ENCODE measurements at places on chromosomes 2 and 18.
A peak's percentile ranks its signal among the peaks of the same experiment; 100 is the strongest.

GRCh38 chr2:3214065-3214464 lies 163.6 kb downstream of the EIPR1 start:
- no peak for DNase-seq

GRCh38 chr2:68466778-68467076 lies 367 bp downstream of the FBXO48 start:
- no peak for DNase-seq

GRCh38 chr2:145751629-145752028 lies 1231.7 kb upstream of the ZEB2 start:
- no peak for DNase-seq

DNA sequence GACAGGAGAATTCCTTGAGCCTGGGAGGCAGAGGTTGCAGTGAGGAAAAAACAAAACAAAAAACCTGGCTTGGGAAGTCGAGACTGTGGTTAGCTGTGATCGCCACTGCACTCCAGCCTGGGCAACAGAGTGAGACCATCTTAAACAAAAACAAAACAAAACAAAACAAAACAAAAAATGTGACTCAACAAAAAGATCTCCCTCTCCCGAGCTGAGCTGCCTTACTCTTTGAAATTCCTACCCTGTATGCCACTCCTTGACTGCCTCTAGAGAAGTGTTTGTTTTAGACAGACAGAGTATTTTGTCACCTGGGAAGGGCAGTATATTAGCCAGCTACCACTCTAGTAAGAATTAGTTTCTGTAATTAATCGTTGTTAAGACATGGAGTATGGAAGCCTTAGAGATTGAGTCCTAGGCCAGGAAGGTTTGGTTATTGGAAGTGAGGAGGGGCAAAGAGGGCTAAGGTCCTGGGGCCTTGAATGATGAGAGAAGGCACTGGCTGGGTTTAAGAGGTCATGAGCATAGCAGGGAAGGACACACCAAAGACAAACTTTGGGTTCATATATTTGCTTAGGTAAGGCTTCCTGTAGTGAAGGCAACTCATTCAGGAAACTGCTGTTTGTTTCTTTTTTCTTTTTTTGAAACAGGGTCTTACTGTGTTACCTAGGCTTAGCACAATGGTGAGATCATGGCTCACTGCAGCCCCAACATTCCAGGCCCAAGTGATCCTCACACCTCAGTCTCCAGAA lies 56.0 kb downstream of the HAUS1 start:
- DNase-seq: no peak

- no peak for DNase-seq
Measured at GRCh38 chr2:164954954-164955701, at the start of gene SLC38A11. TSS of gene SLC38A11 (minus strand) at chr2:164955525. CDS start at chr2:164955247, 278 bp downstream.

DNA sequence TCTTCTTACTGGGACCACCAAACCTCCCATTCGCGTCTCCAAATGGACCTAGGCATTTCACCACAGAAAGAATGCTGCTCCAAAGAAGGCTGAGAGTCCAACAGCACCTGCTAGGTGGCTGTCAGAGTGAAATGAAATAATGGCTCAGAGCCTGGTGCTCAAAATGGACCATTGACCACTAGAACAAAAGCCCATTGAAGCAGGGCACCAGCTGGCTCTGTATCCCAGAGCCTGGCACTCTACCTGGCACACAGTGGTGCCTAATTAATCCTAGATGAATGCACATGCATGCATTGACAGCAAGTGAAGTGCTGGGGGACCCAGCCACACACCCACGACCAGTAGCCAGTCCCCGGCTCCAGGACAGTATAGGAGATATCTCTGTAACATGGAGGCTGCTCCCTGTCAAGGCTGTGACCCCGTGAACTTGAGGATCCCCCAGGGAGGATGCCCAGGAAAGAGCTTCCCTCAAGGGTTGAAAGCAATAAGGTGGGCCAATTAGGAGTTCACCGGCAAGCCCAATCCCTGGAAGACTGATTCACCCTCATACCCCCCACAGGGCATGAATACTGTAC lies 261.3 kb downstream of the TNS1 start:
- DNase-seq: no peak

DNA sequence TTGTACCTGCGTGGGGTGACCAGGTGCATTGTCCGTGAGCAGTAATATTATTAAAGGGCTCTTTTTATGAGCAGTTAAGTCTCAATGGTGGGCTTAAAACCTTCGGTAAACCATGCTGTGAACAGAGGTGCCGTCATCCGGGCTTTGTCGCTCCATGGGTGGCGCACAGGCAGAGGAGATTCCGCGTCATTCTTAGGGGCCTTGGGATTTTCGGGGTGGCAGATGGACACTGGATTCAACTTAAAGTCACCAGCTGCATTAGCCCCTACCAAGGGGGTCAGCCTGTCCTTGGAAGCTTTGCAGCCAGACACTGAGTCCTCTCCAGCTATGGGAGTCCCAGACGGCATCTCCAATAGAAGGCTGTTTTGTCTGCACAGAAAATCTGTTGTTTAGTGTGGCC lies 107.7 kb downstream of the NFATC1 start:
- no peak for DNase-seq

GRCh38 chr2:218013289-218013688 lies 10.5 kb upstream of the TNS1 start:
- DNase-seq: no peak

DNA sequence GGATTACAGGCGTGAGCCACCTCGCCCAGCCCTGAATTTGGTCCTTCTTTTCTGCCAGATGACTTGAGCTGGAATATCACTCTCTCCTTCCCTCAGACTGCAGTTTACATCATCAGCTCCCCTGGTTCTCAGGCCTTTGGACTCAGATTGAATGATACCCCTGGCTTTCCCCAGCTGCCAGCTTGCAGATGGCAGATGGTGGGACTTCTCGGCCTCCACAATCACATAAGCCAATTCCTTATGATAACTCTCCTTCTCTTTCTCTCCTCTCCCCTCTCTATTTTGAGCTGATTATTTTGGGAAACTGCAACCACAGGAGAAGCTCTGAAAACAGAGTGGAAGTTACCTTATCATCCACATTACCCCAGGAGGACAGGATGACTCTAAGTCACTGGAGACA lies 33.4 kb upstream of the ATP8B1 start:
- DNase-seq: no peak

DNA sequence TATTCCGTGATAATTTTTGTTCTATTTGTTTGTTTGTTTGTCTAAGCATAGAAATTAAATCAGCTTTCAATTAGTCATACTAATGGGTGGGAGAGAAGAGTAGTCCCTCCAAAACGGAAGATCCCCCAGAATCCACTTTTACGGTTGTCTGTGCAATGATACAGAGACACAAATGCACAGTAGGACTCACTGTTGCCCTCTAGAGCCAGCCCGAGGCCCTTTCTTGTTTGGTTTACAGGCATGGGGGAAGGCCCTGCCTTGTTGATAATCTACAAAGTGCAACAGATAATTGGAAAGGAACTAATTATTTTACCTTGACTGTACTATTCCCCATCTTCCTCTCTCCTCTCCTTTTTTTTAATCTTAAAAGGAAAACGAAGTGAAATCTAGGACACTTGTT lies 121.1 kb downstream of the ACOXL start:
- peak; percentile 44 for DNase-seq

GRCh38 chr2:18788592-18788991 lies 199.2 kb upstream of the NT5C1B start:
- no peak for DNase-seq

DNA sequence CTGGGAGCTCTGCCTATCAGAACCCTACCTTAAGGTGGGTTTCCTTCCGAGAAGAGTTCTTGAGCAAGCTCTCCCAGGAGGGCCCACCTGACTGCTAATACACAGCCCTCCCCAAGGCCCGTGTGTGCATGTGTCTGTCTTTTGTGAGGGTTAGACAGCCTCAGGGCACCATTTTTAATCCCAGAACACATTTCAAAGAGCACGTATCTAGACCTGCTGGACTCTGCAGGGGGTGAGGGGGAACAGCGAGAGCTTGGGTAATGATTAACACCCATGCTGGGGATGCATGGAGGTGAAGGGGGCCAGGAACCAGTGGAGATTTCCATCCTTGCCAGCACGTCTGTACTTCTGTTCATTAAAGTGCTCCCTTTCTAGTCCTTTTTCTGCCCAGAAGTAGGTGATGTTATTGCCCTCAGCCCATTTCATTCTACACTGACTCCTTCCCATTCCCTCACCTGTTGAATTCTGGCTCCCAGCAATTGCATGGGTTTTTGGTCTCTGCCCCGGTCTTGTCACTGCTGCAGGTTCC lies 6.5 kb downstream of the TMEM37 start:
- no peak for DNase-seq

DNA sequence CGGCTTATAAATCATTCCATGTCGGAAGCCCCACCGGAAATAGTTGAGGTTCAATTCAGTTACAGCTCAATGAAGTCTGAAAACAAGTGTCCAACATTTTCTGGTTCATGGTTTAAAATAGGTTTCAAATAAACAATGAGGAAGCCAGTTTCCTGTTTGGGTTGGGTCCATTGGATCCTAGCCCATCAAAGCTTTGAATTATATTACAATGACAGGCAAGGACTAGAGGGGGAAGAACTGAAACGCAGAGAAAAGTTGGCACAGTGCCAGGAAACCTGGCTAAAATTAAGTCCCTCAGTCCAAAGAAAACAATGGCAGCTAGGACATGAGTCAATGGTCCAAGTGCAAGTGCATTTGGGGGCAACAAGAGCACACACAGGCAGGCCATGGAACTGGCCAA lies 32.0 kb downstream of the SLC14A1 start:
- no peak for DNase-seq

DNA sequence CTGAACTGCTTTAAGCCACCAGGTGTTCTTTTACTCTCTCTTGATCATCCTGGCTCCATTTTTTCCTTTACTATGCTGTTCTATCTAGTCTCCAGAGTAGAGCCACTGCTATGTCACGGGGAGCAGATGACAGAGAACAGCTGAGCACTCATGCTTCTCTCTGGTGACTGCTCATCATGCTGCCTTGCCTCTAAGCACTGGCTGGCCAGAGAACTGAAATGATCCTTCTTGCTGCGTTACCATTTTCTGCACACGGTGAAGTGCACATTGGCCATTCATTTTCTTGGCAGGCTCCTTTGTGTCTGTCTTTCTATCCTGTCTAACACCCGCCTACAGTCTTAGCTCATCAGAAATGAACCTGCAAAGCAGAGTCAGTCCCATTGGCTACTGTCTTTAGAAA lies 86.0 kb downstream of the KCTD1 start:
- no peak for DNase-seq

- DNase-seq: no peak
Measured at GRCh38 chr2:69180227-69180626, 167.2 kb downstream of the ANTXR1 start.

DNA sequence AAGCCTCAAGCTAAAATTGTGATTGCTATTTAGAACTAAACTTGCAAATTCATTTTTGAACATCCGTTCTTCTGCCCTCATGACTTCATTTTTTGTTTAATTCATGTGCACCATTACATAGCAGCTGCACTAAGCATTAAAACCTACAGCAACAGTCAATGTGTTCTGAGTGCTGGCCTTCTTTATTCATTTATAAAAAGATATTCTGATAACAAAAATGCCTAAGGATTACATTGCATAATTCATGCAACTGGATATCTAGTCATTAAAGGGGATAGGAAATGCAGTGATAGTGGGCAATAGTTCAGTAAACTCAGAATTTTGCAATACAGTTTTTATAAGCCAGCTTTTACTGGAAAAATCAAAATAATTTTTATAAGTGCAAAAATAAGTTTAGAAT lies 294.4 kb upstream of the EPC2 start:
- no peak for DNase-seq

GRCh38 chr18:41096504-41096903 lies 858.5 kb upstream of the PIK3C3 start:
- DNase-seq: no peak

- no peak for DNase-seq
Measured at GRCh38 chr2:124756048-124756447, 731.0 kb downstream of the CNTNAP5 start.

DNA sequence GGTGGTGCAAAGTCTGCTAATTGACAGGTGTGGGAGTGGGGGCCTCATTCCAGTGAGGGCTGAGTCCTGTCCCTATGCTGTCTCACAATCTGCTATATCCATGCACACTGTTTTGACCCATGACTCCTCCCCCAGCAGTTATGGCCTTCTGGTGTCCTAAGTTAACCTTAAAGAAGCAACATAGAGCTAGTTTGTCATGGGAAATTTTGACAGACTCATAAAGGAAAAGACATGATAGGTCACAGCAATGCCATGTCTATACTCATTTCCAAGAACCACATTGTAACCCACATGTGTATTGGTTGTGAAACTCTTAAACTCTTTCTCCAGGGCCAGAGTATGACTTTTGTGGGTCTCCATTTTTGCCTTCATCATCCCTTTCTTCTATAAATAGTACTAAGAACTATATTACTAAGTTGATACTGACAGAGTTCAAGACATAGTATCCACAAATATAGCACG lies 78.2 kb upstream of the SLC1A4 start:
- DNase-seq: no peak

DNA sequence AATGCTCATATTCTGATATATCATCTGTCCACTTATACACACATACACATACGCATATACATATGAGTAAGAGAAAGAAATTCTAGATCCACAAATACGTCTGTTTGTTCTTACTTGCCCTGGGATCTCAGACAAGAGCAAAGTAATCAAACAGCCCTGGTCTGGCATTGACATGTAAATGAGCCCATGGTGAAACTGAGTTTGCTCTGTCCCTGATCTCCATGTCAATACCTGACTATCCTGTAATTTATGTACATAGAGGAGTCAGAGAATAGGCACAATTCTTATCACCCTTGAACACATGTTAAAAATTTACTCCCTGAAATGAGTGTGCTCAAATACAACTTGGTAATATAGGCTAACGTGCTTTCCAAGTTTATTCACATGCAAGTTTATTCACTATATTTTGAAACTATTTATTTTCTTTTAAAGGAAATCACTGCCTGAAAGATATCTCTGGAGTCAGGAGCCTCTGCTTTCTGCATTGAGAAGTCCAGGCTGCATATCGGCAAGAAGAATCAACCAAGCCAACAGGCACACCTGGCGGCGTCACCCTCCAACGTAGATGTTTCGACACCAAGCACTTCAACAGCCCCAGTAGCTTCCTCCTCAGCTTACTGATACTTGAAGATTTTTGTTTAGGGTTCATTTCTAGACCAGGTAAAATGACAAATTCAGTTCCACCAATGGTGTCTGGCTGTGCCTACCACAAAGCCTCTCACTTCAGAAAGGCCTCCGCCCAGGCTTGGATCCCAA lies 100.6 kb downstream of the CMPK2 start:
- DNase-seq: no peak

DNA sequence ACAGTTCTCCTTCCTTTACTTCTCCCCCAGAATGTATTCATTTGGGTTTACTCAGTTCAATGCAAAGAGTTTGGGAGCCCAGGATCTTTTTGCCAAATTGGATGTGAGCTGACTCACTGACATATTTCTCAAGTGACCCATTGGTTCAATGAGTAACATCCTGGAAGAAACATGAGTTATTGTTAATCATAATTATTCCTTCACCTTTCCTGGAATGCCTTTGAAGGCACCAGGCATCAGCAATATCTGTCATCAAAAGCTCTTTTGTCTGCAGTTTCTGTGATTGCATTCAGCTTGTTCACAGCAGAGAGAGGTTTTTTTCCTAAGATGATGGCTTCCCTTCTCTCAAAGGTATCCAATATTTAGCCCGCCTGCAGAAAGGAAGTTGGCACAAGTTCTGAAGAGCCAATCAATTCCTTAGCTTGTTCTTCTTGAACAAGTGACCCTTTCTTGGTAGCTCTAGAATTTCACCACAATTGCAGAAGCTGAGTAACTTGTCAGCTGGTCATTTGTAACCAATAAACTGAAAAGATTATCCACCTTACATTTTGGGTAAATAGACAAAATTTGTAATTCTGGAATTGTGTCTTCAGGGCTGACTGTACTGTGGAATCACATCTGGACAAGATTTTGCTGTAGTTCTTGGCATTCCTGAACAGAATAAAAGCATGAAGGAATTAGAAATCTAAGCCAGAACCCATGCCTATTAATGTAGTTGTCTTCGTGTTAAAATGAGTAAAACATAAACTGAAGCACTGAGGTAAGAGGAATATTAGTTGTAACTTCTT lies 72.2 kb upstream of the TMEM17 start:
- DNase-seq: no peak
